ENCODE measurements at places on chromosomes 16 and 17.

DNA sequence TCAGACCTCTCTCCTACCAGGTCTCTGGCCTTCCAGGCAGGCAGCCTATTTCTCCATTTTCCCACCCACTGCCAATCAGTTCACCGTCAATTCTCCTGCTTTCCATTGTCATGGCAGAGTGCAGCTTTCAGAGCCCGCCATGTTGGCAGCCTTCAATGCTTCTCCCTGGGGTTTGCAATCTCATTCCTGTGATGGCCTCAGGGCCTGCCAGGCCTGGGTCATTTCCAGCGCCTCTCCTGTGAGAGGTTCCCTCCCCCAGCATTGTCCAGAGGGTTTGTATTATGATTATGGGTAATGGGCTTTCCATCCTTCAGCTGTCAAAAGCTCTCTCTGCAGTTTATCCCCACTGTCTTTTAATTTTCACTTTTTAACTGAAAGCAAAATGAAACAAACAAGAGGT is 716.6 kb upstream of the CDH8 start:
- no peak for DNase-seq

DNA sequence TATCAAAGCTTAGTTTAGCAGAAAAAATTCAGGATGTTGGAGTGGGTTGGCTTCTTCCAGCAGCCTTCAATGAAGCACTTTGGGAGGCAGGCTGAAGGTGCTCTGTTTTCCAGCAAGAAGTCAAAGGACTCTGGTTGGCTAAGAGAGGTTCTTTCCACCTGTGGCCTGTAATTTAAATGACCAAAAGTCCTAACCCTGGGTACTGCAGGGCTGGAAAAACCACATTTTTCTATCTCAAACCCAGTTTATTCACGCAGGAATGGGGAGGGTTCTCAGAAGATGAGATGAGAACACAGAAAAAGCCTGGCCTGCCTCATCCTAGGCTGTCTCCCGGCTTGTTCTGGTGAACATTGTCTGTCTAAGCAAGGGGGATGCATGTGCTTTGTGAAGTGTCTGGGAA is 68.6 kb upstream of the ZFHX3 start:
- no peak for DNase-seq

- DNase-seq, result no peak
Observed at GRCh38 chr16:27222249-27223225, 19.2 kb downstream of the KDM8 start.

GRCh38 chr17:56436142-56436541 is 157.4 kb upstream of the NOG start:
- no peak for DNase-seq

GRCh38 chr17:80969030-80969673 is 22.5 kb upstream of the CHMP6 start:
- DNase-seq, result no peak

All from CD4-positive, alpha-beta T cell treated with Interleukin-4 for 1 hour (primary cell).